ENCODE measurements at places on chromosomes 12 and 14.

DNA sequence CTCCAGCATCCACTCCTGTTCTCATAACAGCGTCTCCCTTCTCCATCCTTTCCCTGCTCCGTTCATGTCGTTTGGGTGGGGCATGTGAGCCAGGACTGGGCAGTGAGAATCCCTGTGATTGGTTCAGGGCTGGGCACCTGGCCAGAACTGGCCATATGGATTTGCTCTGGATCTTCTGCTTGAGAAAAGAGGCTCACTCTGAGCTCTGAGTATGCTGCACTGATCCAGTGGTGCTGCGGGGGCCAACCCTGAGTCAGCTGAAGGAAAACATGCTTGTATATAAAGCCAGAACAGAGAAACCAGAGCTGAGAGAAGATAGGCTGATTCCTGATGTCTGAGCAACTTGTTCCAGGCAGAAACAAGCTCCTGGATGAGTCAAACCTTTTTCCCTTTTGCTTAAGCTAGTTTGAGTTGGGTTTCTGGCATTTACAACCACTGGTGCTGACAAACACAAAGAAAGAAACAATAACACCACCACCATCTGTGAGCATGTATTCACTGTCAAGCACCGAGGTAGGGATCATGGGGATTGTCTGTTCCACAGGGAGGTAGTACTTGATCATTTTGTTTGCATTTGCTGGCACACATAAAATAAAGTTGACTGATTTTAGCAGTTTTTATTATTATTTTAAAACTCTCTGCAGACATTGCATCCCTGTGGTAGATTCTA, 14.0 kb upstream of the HPD start:
- no peak for DNase-seq

DNA sequence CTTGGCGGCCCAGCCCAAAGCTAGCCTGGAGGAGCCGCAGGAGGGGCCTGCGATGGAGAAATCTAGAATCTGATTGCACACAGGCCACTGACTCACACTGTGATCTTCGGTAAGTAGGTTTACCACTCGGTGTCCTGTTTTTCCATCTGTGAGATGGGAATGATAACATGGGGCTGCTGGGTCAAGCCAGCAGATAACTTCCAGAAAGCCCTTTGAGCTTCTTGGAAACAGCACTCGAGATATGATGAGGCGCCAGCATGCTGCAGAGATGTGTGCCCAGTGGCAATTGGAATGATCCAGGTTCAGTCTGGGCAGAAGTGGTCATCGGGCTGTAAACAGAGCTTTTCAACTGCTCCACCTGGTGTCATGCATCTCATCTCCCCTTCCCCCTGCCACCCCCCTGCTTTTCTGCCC, 771.3 kb upstream of the TBX3 start:
- no peak for DNase-seq

DNA sequence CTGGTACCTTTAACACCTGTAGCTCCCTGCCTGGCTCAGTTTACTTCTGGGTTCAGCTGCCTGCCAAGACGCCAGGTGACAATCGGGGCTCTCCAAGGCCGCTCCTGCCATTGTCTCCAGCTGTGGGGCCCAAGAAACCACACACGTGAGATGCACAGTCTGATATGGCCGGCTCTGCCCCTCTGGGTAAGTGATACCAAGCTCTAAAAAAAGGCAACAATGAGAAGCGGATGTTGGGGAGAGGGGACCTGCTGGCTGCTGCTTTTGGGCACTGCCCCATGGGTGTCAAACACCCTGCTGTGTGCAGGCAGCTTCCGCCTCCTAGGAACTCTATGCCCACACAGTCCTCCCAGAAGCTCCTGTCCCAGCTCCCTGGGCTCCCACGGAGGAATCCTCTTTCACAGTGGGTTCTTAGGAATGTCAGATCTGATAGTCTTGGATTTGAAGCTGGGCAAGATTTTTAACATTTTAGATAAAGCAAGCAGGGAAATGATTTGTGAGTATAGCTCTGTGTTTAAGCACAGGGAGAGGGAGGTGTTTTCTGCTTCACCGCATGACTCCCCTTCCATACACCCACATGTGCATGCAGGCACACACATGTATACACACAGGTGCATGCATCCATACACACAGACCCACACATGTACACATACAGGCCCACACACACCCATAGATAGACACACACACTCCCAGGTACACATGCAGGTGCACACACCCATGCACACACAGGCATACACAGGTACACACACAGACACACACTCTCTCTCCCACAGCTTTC, 1135.8 kb downstream of the BCL11B start:
- DNase-seq = no peak

DNA sequence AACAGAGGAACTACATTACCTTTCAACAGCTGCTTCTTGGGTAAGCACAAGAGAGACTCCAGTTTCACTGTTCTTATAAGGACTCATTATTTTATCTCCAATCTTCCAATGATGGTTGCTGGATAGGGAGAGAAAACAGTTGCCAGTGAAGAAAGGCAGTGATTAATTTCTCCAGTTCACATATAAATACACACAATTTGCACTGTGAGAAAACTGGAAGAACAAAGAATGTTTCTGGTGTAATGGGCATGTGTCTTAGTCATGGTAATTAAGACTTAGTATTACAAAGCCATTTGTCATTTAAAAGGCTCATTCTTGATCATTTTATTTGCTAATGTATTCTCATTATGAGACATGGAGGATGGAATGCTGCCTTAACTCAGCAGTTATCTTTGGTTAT, 78.0 kb upstream of the FAR2 start:
- DNase-seq = no peak

DNA sequence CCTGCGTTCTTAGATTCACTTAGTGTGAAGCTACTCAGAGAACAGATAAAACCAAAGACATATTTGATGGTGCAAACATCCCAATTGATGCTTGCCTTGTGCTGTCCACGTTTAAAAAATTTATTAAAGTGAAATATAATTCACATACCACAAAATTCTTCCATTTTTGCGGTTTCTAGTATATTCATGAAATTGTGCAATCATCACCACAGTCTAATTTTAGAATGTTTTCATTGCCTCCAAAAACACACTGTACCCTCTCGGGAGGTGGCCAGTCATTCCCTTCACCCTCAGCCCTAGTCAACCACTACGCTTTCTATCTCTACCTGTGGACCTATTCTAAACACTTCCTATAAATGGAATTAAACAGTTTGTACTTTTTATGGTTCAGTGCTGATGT, 1109.2 kb downstream of the FLRT2 start:
- DNase-seq = no peak

- no peak for DNase-seq
Measured at GRCh38 chr14:57611555-57612075, 118.0 kb upstream of the CCDC198 start.

DNA sequence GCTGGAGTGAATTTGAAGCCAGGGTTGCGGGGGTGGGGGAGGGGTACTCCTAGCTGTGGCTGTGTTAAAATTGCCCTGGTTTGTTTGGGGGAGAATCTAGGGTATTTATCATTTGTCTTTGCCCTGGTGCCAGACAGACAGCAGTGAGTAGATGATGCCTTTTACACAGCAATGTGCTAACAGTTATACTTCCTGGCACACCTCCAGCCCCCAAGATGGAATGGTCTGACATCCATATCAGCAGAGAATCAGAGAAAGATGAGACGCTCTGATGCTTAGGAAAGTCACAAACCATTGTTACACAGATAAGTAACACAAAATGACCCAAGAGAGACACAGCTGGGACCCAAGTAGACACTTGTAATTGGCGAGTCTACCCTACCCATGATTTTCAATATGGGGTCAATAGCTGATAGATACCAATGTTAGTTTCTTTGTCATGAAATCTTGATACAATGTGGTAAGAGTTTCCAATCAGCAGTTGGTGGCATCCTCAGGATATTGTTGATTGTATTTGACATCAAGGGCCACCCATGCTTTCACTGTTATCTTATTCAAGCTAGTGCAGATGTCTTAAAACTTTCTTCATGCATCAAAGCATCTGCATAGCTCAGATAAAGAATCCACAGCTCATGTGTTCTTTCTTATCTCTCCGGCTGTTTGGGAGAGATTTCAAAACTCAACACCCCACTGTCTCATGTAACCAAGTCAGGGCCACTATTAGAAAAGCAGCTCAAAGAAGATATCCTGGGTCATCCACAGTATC, 2.6 kb upstream of the PRKAB1 start:
- peak; percentile 93 for DNase-seq

DNA sequence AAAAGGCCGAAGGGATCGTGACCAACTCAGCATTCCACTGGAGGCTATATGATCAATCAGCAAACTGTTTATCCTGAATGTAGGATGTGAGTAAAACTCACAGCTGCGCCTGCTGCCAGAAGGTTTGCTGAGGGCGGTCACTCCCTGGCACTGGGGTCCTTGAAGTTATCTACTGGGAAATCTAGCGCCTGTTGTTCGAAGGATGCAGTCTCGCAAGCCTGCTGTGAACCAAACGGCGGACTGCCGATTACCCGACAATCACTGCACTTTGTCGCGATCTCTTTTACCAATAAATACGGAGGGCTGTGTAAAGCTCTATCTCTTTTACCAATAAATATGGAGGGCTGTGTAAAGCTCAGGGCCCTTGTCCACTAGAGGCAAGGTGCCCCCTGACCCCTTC, 12.9 kb downstream of the DDX51 start:
- DNase-seq = no peak

DNA sequence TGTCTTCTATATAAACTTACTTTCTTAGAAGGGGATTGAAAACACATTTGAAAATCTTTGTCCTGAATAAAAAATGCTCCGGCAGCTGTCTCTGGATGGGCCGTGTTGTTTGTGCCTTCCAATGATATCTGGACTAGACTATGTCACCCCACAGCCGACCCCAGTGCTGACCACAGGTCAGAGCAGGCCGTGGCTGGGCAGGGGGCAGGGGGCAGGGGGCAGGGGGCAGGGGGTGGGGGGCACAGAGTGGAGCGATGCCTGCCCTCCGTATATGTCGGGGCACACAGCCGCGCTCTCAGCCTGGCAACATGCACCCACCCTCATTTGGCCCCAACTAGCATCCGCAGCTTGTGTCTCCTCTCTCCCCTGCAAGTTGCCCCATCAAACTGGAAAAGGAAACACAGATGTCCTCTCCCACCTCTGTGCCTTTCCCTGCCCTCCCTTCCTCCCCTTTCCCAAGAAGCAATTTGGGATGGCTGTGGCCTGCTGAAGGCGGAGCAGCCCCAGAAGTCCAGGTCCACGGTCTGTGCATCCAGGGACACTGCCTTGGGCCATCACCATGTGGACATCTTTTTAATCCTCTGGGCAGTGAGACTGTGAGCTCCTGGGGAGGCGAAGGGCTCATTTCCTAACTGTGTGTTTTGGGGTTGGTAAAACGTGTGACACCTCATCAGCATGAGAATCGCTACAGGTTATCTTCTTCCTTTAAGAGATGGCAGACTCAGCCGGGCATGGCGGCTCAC, 295.7 kb upstream of the RTL1 start:
- DNase-seq = no peak

GRCh38 chr14:70029296-70030132, 150.3 kb downstream of the SMOC1 start:
- DNase-seq = no peak

- peak; percentile 36 for DNase-seq
Measured at GRCh38 chr12:111413442-111414086, 7.8 kb downstream of the SH2B3 start.

DNA sequence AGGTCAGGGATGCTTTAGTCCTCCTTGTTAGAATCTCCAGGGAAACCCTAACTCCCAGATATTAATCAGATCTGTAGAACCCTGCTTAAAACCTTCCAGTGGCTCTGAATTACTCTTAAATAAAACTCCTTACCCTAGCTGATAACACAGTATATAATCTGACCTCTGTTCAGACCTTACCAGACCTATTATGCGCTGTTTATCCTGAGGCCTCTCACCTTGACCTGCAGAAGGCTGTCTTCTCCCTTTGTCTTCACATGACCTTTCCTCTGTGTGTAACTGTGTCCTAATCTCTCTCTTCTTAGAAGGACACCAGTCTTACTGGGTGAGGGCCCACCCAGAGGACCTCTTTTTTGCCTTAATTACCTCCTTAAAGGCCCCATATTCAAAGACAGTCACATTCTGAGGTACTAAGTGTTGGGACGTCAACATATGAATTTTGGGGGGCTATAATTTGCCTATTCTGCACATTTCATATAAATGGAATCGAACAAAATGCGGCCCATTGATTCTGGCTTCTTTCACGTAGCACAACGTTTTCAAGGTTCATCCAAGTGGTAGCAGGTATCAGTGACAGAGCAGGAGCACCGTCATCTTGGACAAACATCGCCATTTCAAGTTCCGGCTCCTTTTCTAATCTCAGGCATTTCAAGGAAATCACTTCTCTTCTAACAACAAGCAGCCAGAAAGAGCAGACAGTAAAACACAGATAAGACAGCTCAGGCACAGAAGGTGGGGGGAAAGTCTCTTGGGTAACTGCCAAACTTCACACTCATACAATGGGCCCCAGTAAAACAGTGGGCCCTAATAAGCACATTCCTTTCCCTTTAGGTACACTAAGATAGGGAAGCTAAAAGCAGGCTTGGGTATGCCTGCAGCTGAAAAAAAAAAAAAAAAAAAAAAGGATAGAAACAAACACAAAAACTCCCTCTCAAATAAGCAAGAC, 200.2 kb upstream of the NUDT4 start:
- DNase-seq = peak; percentile 26

DNA sequence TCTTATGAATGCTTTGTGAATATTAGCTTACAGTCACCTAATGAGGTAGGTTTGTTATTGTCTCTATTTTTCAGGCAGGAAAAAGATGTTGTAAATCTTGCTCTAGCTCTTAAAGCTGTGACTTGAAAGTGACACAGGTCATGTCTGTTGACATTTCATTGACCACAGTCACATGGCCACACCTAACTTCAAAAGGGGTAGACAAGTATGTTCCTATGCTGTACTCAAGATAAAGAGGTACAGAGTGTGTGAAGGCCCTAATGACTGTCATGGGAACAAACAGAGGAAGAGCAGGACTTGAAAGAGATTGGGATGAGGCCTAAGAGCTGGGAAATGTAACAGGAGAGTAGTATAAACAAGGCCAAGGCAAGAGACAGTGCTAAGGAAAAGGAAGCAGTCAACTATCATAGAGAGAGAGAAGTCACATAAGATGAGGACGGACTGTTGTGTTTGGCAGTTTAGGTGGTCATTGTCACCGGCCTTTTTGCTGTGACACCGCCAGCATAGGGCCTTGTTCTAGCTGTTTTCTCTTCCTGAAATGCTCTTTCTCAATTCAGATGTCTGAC, 181.0 kb downstream of the CFAP54 start:
- no peak for DNase-seq
